ENCODE measurements at places on chromosomes 7 and 10.

GRCh38 chr7:84684836-84685480 lies 490.4 kb upstream of the SEMA3A start:
- no peak for DNase-seq

DNA sequence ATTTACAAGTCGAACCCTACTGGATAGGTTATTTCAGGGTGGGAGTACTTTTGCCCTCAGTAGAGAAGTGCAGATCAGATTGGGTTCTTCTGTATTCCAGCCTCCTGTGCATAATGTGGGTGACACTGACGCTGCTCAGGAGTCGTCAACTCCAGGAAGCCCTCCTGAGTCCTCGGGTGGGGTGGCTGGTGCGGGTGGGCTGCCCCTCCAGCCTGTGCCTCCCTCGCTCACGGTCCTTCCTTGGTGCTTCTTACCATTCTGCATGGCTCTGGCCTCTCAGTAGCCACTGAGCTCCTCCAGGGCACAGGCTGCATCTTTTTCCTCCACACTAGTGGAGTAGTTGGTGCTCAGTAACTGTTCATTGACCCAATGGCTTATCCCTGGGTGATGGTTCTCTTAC lies 4.3 kb downstream of the CDH23 start:
- DNase-seq, result peak; percentile 24

GRCh38 chr7:37982423-37982822 lies 62.0 kb downstream of the EPDR1 start:
- DNase-seq, result no peak

DNA sequence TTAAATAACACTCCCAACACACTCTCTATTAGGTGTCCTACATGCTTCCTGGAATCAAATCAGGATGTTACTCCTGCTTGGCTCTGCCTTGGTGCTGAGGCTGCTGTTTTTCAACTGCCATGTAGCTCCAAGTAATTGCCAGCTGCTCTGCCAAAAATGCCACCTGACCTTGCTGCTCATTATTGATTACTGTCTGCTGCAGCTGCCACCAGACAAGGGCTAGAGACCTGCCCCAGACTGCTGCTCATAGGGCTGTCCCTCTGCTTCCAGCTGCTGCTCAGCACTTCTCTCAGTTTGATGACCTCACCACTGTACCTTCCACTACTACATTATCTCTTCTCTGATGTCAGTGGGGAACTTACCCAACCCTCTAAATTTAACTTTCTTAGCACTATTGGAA lies 102.5 kb downstream of the PCLO start:
- no peak for DNase-seq

GRCh38 chr10:98636921-98637329 lies 190.2 kb upstream of the HPS1 start:
- DNase-seq, result no peak

DNA sequence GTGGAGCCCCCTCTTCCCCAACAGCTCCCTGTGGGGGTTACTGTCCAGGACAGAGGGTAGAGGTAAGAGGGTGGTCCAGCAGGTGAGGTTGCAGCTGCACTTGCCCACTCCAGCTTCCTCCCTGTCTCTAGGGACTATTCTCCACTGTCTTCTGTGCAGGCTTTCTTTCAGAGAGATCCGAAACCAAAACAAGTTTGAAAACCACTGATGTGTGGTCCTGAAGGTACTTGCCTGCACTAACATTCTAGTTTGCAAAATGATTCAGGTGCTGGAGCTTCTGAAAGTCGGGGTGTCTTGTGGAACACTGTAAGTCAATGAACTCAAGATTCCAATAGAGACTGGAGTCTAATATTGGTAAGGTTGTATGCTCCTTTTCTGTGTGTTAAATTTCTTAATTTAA lies 63.1 kb downstream of the BLNK start:
- DNase-seq, result no peak

- DNase-seq, result peak; percentile 58
Measured at GRCh38 chr10:99777918-99778714, 4.3 kb upstream of the ABCC2 start.

GRCh38 chr10:60479305-60480020 lies 89.8 kb upstream of the ANK3 start:
- no peak for DNase-seq

DNA sequence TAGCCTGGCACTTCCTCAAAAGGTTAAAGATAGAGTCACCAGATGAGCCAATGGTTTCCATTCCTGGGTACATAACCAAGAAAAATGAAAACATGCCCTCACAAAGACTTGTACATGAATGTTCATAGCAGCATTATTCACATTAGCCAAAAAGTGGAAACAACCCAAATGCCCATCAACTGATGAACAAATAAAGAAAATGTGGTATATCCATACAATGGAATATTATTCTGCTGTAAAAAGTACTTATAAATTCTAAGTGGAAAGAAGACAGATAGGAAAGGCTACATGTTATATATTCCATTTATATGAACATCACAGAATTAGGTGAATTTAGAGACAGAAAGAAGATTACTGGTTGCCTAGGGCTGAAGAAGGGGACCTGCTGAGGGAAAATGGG lies 10.7 kb upstream of the SLC16A9 start:
- no peak for DNase-seq

DNA sequence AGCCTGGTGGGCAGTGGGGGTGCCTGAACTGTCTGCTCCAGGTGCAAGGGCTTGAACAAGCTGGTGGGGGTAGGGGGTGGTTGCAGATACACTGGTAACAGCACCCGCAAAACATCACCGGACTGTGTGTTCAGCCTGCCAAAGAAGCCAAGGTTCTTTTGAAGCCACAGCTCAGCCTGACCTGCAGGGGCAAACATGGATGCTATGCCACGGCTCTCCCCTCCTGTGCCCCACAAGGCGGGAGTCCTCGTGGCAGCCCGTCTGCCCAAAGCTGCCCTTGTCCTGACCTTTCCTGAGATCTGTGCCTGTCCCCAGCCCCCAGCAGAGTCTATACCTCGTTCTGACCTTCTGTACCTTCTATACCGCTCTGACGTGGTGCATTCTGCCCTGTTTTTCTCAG lies 285.7 kb downstream of the GLRX3 start:
- DNase-seq, result peak; percentile 31
